AG09309 (cell line): ENCODE measurements at places on chromosomes 12 and 14.
A peak's percentile ranks its signal among the peaks of the same experiment; 100 is the strongest.

GRCh38 chr14:71324767-71325272 is 417.6 kb downstream of the PCNX1 start:
- no peak for DNase-seq

- peak; percentile 7 for DNase-seq
Observed at GRCh38 chr12:15227004-15227679, 5.9 kb upstream of the RERG start.

- no peak for DNase-seq
Observed at GRCh38 chr12:109606320-109607028, 32.9 kb downstream of the MVK start.

- DNase-seq = no peak
Observed at GRCh38 chr12:62625228-62625627, 158.6 kb downstream of the MON2 start.

- DNase-seq = no peak
Observed at GRCh38 chr12:119208626-119209061, 29.9 kb downstream of the HSPB8 start.

GRCh38 chr12:86712425-86712843 is 456.2 kb upstream of the MGAT4C start:
- peak; percentile 92 for DNase-seq

DNA sequence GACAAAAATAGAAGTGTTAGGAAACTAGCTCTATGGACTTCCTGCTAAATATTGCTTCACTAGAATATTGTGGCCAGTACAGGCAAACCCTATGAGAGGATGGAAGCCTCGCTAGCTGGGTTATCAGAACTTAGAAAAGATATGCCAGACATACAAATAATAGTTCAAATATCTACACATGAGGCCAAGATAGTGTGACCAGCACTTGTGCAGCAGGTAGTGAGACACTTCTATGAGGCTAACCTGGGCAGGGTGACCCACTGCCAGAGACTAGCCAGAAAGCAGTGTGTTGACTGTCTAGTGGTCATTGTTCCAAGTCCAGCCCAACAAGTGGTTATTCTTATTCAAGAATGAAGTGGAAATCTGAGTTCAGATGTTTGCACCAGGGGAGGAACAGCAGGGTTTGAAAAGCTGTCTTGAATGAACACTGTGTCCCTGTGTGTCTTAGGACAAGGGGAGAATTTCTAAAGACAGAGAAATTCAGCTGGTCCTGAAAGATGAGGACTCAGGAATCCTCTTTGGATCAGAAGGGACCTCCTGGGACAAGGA is 16.3 kb downstream of the TSPAN8 start:
- DNase-seq = no peak

GRCh38 chr14:47678993-47679392 is 3.6 kb upstream of the MDGA2 start:
- DNase-seq = no peak

GRCh38 chr12:3228552-3228951 is 151.4 kb downstream of the TSPAN9 start:
- no peak for DNase-seq

GRCh38 chr12:110575326-110575725 is 7.8 kb downstream of the PPTC7 start:
- DNase-seq = no peak

GRCh38 chr14:65238456-65238855 is 136.1 kb upstream of the MAX start:
- DNase-seq = peak; percentile 79

DNA sequence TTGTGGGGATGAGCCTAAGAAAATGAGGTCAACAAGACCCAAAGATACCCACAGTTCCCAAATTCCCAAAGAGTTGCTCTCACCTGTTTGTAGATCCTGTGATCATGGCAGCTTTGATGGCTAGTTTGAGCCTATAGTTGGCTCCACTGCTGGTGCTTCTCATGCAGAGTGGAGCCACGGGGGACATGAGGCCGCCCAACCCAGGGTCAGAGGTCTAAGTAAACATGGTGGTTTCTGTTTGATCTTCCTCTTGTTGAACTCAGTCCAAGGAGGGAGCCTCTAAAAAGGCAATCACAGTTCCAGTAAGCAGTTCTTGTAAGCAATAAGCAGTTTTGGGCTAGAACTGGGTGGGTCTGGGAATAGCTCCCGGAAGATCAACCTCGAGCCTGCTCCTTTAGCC is 125.6 kb upstream of the DHRS4 start:
- DNase-seq = no peak

DNA sequence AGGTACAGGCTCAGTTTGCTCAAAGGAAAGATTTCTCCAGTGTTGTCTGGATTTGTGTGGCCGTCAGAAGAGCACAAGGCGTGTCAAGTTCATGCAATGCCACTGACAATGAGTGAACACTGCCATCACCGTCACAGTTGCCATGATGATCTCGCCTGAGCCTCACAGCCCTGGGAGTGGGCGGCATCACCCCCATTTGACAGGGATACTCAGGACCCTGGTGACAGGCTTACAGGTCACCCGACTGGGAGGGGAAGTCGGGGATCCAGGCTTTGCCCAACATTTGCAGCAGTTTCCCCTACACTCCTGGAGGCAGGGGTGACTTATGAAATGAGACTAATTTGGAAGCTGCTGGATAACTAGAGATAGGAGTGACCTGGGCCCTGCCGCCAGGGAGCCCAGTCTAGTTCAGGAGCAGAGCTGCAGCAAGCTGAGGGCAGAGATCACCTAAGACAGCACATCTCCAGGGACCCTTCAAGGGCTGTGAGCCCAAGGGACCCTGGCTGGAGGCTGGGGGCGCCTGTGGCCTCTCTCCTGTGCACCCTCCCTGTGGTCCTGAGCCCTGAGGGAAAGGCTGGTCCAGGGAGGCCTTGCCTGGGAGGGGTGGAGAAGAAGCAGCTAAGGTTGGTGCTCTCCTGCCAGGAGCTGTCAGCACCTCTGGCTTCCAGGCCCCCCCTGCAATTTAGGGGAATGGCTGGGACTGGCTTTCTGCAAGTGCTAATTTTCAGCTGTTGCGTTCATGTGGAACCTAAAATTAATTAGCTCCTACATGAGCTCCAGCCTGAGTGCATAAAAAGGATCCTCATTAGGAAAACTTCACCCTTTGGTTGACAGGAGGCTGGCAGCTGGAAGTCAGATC is 32.4 kb upstream of the BEGAIN start:
- DNase-seq = no peak

GRCh38 chr12:47904713-47905709 is at the start of gene VDR:
VDR (minus strand) TSS chr12:47904994; CDS start chr12:47879113, 25,881 bp downstream.
- no peak for DNase-seq

GRCh38 chr14:105261781-105262180 is 13.4 kb downstream of the BTBD6 start:
- no peak for DNase-seq

- DNase-seq = no peak
Observed at GRCh38 chr14:57866199-57866705, 360 bp upstream of the SLC35F4 start.

DNA sequence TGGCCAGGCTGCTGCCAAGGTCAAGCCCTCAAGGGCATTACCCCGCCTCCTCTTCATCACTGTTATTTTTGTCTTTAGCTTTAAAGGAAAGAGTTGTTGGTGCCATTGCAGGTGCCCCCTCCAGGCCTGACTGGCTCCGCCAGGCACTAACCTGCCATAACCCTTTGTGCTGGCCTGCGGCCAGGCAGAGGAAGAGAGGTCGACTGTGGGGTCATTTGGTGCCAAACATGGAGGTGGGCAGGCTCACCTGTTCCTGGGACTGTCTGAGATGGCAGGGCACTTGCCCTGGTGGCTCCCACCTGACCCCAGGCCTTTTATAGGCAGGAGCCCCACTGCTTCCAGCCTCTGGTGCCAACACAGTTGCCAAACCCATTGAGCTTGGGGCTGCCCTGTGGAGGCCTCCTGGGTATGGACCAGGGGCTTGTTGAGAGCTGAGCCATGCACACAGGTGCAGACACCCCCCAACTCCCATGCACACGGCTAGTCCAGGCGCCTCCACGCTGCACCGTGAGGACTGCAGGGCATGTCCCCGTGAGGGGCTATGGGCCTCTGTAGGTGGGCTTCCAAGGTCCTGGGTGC is 29.4 kb upstream of the PLD4 start:
- DNase-seq = no peak

DNA sequence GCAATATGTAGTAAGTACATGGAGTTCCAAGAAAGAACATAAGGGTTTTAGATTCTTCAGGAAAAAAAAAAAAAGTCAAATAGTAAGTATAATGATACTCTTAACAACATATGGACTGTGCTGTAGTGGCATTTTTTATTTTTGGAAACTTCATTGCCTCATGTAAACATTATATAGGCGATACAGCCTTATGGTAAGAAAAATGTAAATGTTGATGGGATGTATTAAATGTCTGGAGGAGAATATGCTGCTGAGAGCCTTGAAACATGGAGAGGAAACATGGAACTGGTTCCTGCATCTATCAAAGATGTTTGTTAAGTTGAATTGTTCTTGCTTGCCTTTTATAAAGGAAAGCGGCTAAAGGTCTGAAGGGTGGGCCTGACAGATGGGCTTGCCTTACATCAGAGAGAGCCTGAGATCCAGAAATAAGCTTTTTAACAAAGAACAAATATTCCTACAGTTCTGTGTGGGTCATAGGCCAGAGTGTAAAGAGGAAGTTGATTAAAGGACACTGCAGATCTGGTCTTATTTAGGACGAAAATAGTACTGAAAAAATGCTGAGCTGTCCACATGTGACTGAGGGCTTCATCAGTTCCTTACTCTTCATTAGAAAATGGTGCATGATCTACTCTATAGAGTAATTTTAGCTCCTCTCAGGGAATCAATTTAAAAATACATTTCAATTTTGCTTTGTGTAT is 448.1 kb upstream of the DCN start:
- no peak for DNase-seq

DNA sequence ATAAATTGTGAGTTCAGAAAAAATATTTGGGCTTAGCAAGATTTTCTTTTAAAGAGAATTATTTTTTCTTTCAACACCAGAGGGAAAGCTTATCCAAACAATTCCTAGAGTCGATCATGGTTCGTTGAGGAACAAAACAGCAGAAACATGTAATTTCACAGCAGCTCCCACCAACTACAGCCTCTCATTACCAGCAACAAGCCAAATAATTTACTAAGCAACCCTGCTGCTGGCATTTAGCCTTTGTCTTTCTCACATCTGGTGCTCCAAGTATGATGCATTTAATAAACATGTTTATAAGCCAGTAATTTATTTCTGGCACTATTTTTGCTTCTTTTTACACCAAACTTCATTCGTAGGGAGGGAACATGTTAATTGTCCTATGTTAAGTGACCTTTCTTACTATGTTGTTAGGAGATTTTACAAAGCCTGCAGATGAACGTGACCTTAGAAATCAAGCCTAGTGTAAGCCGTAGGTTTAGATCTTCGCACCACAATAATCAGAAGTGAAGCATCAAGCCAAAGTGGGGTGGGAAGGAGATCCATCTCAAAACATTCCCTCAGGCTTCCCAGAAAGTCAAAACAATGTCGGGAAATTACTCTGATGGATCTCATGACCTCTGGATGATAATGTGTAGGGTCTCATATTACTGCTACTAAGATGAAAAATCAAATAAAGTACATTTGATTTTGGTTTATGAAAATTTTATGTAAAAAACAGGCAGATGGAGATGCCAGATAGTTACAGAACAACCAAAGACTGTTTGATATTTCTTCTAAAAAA is 128.4 kb downstream of the RPAP3 start:
- DNase-seq = no peak

DNA sequence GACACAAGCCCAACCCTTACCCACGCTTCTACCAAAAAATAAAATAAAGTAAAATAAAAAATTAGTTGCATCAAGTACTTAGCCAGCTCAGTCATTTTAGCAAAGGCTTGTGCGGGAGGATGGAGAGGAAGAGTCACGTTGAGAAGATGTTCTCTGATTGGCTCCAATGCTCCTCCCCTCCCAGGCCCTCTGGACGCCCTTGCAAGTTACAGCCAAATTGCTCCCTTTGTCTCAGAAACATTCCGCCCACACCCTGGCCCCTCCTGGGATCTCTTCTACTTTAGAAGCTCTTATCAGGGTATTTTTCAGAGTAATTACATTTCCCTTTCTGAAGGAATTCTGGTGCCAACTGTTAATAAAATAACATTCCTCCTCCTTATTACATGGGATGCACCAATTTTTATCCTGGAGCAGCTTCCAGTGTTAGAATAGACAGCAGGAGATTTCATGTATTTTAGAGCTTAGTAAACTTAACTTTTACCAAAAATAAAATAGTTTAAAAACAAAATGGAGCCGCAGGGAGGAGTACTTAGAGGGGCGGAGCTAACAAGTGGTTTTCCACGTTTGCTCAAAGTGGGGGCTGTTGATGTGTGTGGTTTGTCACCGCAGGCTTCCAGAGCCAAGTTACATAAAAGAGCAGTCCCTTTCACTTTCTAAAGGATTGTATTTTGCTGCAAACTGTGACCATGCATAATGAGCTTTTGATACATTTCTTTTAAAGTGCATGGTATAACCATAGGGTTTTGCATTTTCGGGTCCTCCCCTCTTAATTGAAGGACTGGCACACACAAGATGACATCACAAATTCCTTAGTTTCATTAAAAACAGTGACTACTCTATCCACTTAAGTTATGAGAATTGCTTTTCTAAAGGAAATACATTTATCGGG is 71.7 kb upstream of the RAP1B start:
- DNase-seq = no peak

- no peak for DNase-seq
Observed at GRCh38 chr12:15323480-15323879, 1.2 kb downstream of the PTPRO start.

GRCh38 chr12:103269946-103270345 is 225.8 kb downstream of the C12orf42 start:
- no peak for DNase-seq

- DNase-seq = peak; percentile 63
Observed at GRCh38 chr12:120540445-120540844, 6.3 kb downstream of the RNF10 start.

DNA sequence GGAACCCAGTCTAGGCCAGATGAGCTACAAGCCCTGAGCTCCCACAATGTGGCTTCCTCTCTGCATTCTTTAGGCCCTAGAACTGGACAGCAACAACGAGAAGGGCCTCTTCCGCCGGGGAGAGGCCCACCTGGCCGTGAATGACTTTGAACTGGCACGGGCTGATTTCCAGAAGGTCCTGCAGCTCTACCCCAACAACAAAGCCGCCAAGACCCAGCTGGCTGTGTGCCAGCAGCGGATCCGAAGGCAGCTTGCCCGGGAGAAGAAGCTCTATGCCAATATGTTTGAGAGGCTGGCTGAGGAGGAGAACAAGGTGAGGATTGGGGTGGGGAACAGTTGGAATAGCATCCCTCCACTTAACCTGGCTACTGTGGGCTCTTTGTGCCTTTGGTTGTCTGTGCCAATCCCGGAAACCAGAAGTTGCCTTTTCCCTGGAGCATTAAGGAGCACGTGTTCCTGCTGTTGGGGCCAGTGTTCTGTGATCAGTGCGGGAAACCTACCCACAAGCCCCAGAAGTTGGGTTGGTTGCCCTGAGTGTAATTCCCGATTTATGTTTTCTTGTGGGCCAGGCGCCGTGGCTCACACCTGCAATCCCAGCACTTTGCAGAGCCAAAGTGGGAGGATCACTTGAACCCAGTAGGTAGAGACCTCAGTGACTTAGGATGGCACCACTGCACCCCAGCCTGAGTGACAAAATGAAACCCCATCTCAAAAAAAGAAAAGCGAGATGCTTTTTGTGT is 6.4 kb downstream of the FKBP4 start:
- no peak for DNase-seq

- DNase-seq = no peak
Observed at GRCh38 chr14:68479247-68479646, 313.6 kb downstream of the ZFP36L1 start.
